ENCODE measurements at places on chromosomes 1 and 21. TPM values are rescaled to one million over a fixed set of nuclear protein-coding genes. Genes with fewer than 3 reads are reported as not detected.

DNA sequence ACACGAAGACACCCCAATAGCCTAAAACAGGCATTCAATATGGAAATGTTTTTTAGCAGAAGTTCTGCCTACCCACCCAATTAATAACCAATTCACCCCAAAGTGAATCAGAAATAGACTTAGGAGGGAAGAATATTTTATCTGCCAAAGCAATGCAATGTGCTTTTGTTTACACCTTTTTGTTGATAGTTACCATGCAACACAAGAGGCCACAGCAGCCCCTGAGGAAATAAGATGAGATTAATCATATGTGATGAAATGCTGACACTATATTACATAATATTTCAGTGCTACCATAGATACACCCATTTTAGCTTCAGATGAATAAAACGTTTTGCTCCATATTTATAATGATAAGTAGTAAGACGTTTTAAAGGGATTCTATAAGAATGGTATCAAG, 60.9 kb upstream of the RGS2 start:
- no peak overlapping the region for H3K27ac ChIP-seq
- no peak for DNase-seq
- no peaks in the 10 kb centered on the region for H3K4me1 ChIP-seq
- H3K36me3 ChIP-seq = no peaks in the 10 kb centered on the region
- no peaks in the 10 kb centered on the region for H3K27me3 ChIP-seq

- peaks cover 7% of the 10 kb centered on the region for H3K36me3 ChIP-seq
- H3K4me1 ChIP-seq = peaks cover 39% of the 10 kb centered on the region
- peak overlapping the region; percentile 96 for H3K27ac ChIP-seq
- H3K4me3 ChIP-seq = peak overlapping the region; percentile 91
Measured at GRCh38 chr1:207049974-207050391, 1.0 kb downstream of the YOD1 start.

- H3K27ac ChIP-seq = peak overlapping the region; percentile 100
- no peaks in the 10 kb centered on the region for H3K36me3 ChIP-seq
- peaks cover 70% of the 10 kb centered on the region for H3K4me1 ChIP-seq
- DNase-seq = no peak
- H3K27me3 ChIP-seq = no peaks in the 10 kb centered on the region
Measured at GRCh38 chr1:156498432-156499193, 2.0 kb downstream of the MEF2D start.

DNA sequence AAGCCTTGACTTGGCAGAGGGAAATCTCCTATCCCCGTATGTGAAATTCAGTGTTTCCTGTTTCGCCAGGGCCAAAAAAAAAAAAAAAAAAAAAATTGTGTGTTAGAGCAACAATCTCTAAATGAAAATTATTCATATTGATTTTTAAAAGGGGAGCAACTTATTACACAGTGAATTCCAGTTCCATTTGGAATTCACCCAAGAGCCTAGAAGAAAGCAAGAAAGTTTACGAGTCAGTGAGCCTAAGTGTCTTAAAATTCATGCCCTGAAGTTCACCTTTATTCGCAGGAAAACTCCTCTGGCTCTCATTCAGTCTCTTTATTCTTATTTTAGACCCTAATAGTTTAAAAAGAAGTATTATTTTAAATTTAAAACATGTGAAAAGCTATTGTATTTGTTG, 42.1 kb upstream of the HUNK start:
- H3K27me3 ChIP-seq = no peaks in the 10 kb centered on the region
- no peak overlapping the region for H3K27ac ChIP-seq
- no peaks in the 10 kb centered on the region for H3K36me3 ChIP-seq

- no peaks in the 10 kb centered on the region for H3K27me3 ChIP-seq
- H3K27ac ChIP-seq = no peak overlapping the region
- H3K4me1 ChIP-seq = no peaks in the 10 kb centered on the region
- H3K4me3 ChIP-seq = no peak overlapping the region
- peak; percentile 35 for DNase-seq
Measured at GRCh38 chr21:44063151-44063912, 43.9 kb upstream of the PWP2 start.

- peaks cover 15% of the 10 kb centered on the region for H3K4me1 ChIP-seq
- no peaks in the 10 kb centered on the region for H3K27me3 ChIP-seq
- DNase-seq = no peak
- H3K36me3 ChIP-seq = no peaks in the 10 kb centered on the region
- no peak overlapping the region for H3K4me3 ChIP-seq
- no peak overlapping the region for H3K27ac ChIP-seq
Measured at GRCh38 chr1:89306273-89306672, 33.6 kb upstream of the GBP5 start.

The AQP10 gene
- 1.0 TPM for total RNA-seq

The PTGER3 gene
- total RNA-seq = 0.44 TPM

GRCh38 chr1:6265151-6265550, 4.3 kb upstream of the GPR153 start:
- H3K36me3 ChIP-seq = no peaks in the 10 kb centered on the region
- peaks cover 16% of the 10 kb centered on the region for H3K4me1 ChIP-seq
- no peak for DNase-seq
- H3K27me3 ChIP-seq = no peaks in the 10 kb centered on the region
- H3K27ac ChIP-seq = no peak overlapping the region

DNA sequence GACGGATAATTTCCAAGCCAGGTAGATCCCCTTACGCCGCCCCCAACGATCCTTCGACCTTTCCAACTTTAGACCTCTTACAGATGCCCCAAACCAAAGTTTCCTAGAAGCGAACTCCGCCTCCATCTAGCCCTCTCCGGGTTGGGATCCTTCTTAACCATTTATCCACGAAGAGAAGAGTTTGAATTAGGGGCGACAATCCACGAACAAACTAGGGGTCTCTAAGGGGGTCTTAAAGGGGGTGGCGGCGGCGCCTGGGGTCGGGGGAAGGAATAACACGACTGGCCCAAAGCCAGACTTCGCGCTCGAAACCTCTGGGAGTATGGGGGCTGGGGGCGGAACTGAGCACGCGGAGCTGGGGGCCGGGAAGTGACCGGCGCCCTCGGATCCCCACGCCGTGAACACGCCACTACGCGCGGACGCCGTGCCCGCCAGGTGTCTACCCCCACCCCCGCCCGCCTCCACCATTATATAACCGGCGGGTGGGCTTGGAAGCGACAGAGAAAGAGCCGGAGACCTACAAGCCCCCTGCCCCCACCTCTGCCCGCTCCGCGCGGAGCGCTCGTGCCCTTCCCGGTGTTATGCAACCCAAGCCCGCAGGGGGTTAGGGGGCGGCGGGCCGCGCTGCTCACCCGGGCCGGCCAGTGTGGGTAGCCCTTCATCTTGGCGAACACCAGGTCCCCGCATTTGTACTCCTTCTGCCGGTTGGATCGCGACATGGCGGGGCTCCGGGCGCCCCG, 594 bp downstream of the HDGF start:
- H3K36me3 ChIP-seq = no peaks in the 10 kb centered on the region
- peaks cover 45% of the 10 kb centered on the region for H3K4me1 ChIP-seq
- peak; percentile 50 for DNase-seq
- H3K4me3 ChIP-seq = peak overlapping the region; percentile 39

The CD5L gene
- 2.4 TPM for total RNA-seq

GRCh38 chr1:33849211-33849610, 14.7 kb upstream of the HMGB4 start:
- H3K36me3 ChIP-seq = no peaks in the 10 kb centered on the region
- DNase-seq = no peak
- H3K27me3 ChIP-seq = no peaks in the 10 kb centered on the region
- H3K27ac ChIP-seq = no peak overlapping the region
- no peaks in the 10 kb centered on the region for H3K4me1 ChIP-seq
- H3K4me3 ChIP-seq = no peak overlapping the region

The SPRR1B gene
- total RNA-seq = not detected

- H3K4me3 ChIP-seq = no peak overlapping the region
- DNase-seq = no peak
- H3K27me3 ChIP-seq = no peaks in the 10 kb centered on the region
- no peaks in the 10 kb centered on the region for H3K4me1 ChIP-seq
Measured at GRCh38 chr21:19268686-19269085, 865.1 kb upstream of the TMPRSS15 start.

The PCNX2 gene
- total RNA-seq = 27.2 TPM

The CSF3R gene
- 443 TPM for total RNA-seq

DNA sequence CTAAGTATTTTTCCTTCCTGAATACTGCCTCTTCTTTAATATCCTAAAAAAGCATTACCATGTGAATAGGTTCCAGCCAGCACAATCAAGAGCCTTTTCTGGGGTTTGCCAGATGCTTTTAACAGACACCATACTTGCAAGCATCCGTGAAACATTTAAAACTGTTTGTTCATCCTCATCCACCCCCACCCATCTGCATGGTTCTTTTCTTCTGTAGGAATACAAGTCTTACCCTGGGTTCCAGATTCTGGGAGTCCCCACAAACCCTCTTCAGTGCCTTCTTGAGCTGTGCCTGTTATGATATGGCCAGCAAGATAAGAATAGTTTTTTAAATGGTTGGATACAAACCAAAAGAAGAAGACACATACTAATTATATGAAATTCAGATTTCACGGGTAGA, 354.9 kb upstream of the PLXNA2 start:
- no peaks in the 10 kb centered on the region for H3K4me1 ChIP-seq
- H3K27ac ChIP-seq = no peak overlapping the region
- DNase-seq = no peak
- no peaks in the 10 kb centered on the region for H3K36me3 ChIP-seq
- no peak overlapping the region for H3K4me3 ChIP-seq

The ACTL8 gene
- not detected for total RNA-seq

DNA sequence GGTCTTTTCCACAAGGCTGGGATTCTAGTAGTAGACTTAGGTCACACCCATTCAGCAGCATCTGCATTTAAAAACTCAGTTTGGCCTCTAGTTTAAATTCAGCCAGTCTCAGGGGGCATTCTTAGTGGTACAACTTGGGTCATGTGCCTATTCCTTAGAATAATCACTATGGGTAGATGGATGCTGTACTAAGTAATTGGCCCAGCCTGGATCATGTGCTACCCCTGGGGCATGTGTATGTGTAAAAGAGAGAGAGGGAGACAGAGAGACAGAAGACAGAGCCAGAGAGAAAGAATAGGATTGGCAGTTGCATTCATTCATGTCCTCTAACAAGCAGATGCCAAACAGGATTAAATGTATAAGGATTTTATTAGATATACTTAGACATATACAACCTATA, 13.6 kb upstream of the SYT14 start:
- H3K36me3 ChIP-seq = no peaks in the 10 kb centered on the region
- no peaks in the 10 kb centered on the region for H3K27me3 ChIP-seq
- H3K27ac ChIP-seq = no peak overlapping the region
- no peak for DNase-seq

DNA sequence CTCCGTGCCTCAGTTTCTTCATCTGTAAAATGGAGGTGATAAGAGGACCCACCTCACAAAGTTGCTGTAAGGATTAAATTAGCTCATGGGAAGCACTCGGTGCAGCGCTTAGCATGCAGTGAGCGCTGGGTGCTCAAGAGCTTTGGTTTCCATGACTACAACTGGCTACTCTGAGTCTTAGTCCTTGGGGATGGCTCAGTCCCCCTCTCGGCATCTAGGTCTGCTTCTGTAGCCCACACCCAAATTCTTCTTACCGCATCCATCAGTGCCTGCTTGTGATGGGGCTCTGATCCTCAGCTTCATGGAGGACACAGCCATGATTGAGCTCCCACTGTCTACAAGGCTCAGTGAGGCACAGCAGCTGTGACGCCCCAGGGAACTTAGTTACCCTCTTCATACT, 159.0 kb downstream of the ACTL8 start:
- H3K36me3 ChIP-seq = no peaks in the 10 kb centered on the region
- no peak overlapping the region for H3K27ac ChIP-seq
- H3K27me3 ChIP-seq = no peaks in the 10 kb centered on the region
- DNase-seq = no peak
- no peak overlapping the region for H3K4me3 ChIP-seq

- H3K4me1 ChIP-seq = peaks cover 28% of the 10 kb centered on the region
- H3K4me3 ChIP-seq = no peak overlapping the region
- DNase-seq = no peak
- H3K36me3 ChIP-seq = no peaks in the 10 kb centered on the region
- peak overlapping the region; percentile 77 for H3K27ac ChIP-seq
- no peaks in the 10 kb centered on the region for H3K27me3 ChIP-seq
Measured at GRCh38 chr1:228837032-228837431, 101.8 kb downstream of the RHOU start.

DNA sequence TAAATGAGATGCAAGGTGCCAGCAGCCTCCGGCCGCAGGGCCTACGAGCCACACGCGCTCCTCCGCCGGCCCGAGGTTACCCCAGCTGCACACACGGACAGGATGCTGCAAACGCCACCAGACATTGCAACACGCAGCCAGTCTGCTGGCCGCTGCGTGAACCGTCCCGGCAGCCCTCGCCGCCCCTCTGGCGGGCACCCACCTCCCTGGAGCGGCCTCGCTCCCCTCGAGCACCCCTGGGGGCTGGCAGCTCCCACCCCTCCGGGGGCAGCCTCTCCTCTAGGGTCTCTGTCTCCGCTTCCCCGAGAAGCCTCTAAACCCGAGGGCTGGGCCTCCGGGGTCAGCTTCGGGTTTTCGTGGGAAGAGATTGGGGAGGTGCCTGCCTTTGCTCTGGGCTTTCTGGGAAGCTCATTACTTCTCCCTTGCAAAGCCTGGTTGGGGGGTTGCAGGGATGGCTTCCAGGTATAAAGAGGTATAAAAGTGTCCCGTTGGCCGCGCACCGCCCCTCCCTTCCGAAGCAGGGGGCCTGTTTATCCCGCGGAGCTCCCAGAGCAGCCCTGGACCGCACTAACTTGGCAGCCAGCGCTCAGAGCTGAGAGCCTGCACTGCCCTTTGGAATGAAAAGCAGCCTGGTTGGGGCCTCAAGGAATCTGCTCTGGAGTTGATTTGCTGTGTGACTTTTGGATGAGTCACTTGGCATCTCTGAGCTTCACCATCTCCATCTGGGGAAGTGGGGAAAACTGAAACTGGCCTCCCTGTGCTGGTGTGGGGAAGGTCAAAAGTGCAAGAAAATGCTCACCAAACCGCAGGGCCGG, 21.8 kb downstream of the DHRS3 start:
- peak overlapping the region; percentile 30 for H3K4me3 ChIP-seq
- peak; percentile 91 for DNase-seq
- no peaks in the 10 kb centered on the region for H3K27me3 ChIP-seq
- H3K4me1 ChIP-seq = peaks cover 59% of the 10 kb centered on the region

GRCh38 chr21:41135746-41136145, 32.2 kb upstream of the BACE2 start:
- no peaks in the 10 kb centered on the region for H3K36me3 ChIP-seq
- no peak for DNase-seq
- H3K4me1 ChIP-seq = no peaks in the 10 kb centered on the region

The CFAP141 gene
- total RNA-seq = 5.9 TPM

DNA sequence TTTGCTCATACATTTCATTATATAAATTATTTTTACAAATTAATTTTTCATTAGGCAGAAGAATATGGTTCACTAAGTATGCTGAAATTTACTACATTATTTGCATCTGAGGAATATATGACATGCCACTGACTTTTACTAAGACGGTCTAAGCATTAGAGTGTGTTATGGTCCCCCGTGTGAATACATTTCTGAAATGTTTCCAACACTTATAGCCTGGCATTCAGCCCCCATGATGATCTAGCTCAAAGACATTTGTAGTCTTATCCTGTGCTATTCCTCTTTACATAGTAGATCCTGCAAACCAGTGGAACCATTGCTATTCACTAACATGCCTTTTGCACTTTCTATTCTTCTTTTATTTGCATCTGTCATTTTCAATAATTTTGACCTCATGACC, 1878.0 kb downstream of the MRPL39 start:
- no peak for DNase-seq
- no peaks in the 10 kb centered on the region for H3K4me1 ChIP-seq
- no peak overlapping the region for H3K27ac ChIP-seq
- no peaks in the 10 kb centered on the region for H3K36me3 ChIP-seq
- H3K4me3 ChIP-seq = no peak overlapping the region
